ENCODE measurements at places on chromosomes 7 and 10.

- no peak for DNase-seq
Observed at GRCh38 chr10:23980094-23980493, 228.8 kb upstream of the KIAA1217 start.

DNA sequence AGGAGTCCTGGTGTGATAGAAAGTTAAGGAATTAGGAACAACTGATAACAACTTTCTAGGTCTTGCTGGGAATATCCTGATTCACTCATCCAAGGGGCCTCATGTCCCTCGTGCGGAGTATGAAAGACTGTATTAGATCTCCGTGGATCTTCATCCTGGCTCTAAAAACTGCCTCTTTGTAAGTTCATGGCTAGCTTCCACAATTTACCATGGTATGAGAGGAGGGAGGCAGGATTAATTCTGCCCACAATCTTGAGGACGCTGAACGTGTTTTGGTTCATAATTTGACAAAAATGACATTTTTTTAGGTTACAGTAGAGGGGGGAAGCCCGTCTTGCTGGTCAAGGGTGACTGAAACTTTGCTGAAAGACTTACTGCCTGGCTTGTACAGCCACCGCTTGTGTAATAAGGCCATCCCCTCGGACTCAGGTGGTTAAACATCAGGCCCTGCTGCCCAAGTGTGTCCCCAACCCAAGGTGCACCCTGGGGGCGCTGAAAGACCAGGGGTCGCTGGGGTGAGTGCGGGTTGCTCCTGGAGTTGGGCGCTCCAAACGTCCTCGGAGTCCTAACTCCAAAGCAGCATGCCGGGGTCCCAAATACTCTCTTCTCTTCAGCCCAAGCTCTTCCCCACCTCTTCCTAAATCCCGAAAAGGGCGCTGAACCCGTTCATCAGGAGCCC, 733 bp downstream of the HIBADH start:
- DNase-seq, result peak; percentile 5

DNA sequence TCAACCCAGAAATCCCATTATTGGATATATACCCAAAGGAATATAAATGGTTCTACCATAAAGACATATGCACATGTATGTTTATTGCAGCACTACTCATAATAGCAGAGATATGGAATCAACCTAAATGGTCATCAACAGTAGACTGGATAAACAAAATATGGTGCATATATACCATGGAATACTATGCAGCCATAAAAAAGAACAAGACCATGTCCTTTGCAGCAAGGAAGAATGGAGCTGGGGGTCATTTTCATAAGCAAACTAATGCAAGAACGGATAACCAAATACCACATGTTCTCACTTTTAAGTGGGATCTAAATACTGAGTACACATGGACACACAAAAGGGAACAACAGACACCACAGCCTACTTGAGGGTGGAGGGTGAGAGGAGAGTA, 2.2 kb upstream of the AFAP1L2 start:
- no peak for DNase-seq

- DNase-seq, result no peak
Observed at GRCh38 chr7:130156140-130156539, 49.1 kb downstream of the TMEM209 start.

GRCh38 chr10:73493781-73494180, 2.0 kb downstream of the PPP3CB start:
- DNase-seq, result no peak

- no peak for DNase-seq
Observed at GRCh38 chr7:94621120-94621519, 34.8 kb downstream of the SGCE start.

DNA sequence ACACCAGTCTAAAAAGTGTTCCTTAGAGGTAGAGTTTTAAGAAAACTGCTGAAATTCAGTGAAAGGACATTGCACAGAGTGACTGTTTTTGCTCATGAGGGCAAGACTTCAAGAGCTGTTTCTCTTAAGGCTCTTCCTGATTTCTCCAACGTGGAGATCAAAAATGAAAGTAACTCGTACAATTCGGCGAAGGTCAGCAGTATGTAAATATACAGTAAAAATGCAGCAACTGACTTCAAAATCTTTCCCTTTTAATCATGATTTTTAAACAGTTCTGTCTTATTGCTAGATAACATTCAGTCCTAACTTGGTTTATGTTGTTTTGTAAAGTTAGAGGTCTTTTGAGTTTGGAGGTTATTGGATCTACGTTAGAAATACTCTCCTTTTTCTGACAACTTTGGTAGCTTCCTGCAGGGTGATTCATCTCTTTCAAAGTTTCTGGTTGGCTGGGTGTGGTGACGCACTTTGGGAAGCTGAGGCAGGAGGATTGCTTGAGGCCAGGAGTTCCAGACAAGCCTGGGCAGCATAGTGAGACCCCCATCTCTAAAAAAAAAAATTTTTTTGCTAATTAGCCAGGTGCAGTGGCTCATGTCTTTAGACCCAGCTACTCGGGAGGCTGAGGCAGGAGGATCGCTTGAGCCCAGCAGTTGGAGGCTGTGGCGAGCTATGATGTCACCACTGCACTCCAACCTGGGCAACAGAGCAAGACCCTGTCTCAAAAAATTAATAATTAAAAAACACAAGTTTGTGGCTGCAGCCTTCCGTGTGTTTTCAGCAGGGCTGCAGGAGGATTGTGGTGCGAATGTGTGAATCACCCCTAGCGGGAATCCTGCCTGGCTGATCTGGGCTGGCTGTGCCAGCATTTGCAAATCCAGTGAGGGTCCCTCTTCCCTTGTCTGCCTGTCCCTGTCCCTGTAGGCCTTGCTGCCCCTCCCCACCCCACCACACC, 29.2 kb upstream of the AP5Z1 start:
- no peak for DNase-seq

- DNase-seq, result no peak
Observed at GRCh38 chr7:95859429-95859828, 87.1 kb downstream of the DYNC1I1 start.

DNA sequence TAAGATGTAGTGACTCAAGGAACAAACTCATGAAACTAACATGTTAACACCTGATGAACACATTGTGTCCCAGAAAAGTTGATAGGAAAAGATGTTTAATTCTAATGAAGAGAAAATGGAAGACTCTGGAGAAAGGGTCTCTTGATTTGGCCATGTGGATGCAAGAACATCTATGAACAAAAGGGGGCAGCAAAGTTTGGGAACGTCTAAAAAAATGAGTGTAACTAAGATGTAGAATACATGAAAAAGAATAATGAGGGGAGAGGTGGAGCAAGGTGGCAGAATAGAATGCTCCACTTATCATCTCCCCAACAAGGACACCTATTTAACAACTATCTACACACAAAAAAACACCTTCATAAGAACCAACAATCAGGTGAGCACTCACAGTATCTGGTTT, 805.1 kb downstream of the TNS3 start:
- no peak for DNase-seq

DNA sequence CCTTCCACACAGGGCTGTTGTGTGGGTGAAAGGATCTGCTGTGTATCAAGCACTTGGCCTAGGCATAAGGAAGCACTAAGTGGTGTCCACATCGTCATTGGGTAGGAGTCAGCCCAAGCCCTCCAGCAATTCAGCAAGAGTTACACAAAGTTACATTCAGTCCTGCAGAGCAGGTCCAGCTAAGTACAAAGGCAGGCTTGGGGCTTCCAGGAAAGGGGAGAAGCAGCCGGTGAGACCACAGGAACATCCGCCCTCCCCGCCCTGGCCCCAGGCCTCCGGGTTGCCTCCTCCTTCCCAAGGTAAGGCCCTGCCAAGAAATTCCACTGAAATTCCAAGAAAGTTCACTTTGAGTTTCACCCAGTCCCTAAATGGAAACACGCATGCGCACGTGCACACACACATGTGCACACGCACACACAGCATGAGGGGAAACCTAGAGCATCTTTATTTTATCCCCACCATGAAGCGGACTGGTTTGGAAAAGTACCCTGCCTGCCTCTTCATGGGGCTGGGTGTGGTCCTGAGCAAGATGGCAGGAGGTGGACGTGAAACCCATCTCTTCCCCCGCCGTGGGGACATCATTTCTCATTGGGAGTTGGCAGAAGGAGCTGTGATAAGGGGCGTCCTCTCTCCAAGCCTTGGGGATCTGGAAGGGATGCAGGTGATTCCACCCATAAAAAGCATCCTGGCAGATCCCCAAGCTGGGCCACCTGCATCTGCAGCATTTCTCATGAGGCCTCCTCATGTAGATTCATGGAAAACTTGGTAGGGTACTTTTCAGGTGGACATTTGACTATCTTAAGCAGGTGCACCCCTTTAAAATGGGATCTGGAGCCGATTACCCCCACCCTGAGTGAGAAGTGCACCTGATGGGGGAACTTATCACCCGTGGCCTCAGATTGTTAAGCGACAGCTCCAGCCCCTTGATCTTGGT, 69.1 kb upstream of the NANOS1 start:
- no peak for DNase-seq

GRCh38 chr10:132319853-132320653, 11.9 kb upstream of the LRRC27 start:
- no peak for DNase-seq

DNA sequence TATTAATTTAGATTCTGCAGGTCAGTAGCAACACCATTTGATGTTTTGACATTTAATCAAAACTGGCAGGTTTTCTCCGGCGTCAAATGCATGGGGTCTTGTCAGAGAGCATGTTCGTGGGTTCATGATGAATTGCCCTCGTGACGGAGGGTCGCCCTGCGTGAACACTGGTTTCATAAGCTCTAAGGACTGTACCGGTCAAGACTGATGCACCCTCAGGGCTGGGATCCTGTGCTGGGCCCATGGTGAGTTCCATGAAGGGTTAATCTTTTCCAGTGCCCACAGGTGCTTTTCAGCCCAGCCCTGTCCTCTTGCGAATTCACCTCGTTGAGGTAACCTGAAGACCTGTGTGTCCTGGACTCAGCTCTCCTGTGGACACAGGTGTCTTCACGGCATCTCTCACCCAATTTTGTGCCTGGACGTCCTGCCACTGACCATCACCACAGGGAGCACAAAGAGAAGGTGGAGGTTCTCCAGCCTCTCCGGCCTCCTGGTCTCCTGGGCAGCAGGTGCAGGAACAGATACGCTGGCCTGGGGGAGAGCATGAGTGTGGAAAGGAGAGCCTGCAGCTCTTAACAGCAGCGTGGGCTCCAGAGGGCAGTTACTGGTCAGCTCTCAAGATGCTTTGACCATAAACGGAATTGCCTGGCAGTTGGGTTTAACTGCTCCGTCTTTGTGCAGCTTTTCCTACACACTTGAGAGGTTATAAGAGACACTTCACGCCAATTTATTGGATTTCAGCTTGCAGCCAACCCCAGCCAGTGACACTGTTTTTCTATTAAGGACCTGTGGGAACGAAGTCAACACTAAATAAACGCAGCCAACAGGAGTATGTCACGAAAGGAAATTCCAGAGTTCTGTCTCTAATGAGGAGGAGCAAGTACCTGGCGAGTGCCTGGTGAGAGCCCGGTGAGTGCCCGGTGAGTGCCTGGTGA, 37.4 kb upstream of the CFAP46 start:
- DNase-seq, result no peak

DNA sequence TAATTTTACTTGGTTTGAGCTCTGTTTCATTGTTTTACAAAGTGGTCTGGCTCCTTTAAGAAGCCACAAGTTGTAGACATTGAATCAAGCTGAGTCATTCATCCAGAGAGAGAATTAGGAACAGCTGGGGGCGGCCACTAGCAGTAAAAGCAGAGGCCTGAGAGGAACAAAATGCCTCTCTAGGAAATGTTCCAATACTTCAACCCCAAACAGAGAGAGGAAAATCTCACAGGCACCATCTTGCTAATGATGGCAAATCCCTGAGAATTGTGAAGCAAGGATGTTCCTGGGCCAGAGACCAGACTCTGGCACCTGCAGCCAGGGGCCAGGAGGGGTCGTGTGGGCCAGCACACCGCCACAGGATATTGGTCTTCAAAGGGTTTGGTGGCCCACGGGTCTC, 26.5 kb upstream of the TRIL start:
- DNase-seq, result no peak

- no peak for DNase-seq
Observed at GRCh38 chr10:48613016-48613415, 8.1 kb upstream of the ARHGAP22 start.

GRCh38 chr7:25949736-25950487, 202.1 kb upstream of the NFE2L3 start:
- DNase-seq, result no peak

DNA sequence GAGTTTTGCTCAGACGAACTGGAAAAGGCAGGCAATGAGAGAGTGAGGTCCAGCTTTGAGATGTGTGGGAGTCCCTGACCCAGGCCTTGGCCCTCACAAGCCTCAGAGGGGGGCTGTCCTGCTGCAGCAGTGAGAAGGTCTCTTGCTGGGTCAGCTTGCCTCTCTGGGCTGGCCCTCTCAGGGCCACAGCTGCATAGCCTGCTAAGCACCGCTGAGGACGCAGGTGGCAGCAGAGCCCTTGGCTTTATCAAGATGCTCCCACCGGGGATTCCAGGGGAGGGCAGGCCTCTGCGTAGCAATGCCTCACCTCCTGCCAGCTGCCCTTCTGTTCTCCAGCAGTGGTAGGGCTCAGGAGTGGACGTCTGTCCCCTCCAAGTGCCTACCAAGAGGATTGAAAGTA, 128.7 kb downstream of the COBL start:
- DNase-seq, result no peak

DNA sequence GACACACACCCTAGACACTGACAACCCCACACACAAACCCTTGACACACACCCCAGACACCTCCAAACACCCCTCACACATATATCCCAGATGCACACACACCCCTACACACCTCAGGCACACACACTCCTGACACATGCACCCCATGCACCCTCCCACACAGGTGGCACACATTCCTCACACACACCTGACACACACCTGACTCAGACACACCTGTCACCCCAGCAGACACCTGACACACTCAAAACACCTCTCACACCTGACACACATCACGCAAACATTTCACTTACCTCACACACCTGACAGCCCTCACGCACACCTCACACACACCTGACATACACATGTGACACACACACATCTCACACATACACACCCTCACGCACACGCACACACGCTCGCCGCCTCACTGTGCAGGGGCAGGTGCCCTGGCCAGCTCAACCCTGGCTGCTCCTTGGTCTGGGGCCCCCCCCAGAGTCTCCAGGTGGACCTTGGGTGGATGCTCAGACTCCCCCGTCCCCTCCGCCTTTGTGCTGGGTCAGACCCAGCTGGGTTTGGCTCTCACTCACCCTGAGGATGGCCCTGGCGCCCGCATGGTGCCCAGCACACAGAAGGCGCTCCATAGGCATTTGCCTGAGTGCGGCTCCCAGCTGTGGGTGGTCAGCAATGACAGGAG, 3.1 kb upstream of the CALY start:
- DNase-seq, result no peak

DNA sequence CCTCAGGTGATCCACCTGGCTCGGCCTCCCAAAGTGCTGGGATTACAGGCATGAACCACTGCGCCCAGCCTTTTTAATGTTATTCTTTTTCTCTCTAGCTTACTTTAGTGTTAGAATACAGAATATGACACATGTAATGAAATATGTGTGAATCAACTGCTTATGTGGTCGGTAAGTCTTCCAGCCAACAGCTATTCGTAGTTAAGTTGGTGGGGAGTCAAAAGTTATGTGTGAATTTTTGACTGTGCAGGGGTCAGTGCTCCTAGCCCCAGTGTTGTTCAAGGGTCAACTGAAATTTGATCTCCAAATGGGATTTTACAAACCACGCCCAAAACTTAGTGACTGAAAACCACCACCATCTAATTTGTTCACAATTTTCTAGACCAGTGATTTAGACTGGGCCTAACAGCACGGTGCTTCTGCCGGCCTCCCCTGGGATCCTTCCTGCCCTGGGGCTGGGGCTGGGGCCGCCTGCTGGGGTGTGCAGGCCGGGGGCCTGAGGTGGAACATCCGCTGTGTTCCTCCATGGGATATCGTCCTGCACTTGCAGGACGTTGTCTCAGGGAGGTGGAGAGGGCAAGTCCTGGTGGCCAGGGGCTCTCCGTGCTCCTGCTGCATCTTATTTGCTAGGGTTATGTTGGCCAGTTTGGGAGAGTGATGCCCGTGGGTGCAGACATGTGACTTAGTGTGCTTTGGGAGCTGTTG, 24.5 kb upstream of the GRB10 start:
- DNase-seq, result no peak

All from effector CD4-positive, alpha-beta T cell (primary cell).